ENCODE measurements at places on chromosomes 4 and X. TPM values are rescaled to one million over a fixed set of nuclear protein-coding genes. Genes with fewer than 3 reads are reported as not detected.

DNA sequence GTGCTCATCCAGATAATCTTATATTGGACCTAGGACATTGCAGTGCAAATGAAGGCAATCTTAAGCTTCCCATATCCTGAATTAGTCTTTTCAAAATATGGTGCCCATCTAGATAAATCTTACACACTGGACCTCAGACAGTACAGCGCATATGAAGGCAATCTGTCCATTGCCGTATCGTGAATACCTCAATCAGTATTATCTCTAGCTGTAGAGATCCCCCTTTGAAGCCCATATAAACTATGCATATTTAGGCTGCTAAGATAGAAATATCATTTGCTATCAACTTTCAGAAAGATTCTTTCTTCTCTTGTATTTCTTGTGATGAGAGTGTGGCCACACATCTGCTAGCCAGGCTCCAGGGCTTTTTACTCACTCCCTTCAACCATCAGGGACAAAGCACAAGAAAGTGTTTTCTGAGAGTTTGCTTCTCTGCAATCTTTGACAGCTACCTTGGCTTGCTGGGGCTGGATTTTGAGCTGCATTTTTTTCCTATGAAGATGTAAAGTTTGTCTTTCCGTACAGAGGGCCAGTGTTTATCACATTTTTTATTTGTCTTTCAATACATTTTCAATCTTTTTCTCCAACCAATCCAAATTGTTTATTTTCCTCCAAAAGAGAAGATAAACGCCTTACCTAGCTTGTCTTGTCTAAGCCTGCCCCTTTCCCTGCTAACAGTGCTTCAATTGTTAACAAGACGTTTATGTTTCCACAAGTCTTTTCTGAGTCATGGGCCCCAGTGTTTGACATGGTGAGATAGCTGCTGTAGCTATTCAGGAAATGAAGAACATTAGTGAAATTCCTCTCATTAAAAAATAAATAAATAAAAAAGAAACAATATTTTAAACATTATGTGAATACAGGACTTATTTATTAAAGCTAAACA, 57.6 kb upstream of the FAT1 start:
- H3K4me3 ChIP-seq, result no peak overlapping the region
- no peaks in the 10 kb centered on the region for H3K36me3 ChIP-seq
- no peak for DNase-seq
- H3K27ac ChIP-seq, result no peak overlapping the region

Gene HOPX
- total RNA-seq, result 208 TPM

Gene COL4A6
- total RNA-seq, result not detected

DNA sequence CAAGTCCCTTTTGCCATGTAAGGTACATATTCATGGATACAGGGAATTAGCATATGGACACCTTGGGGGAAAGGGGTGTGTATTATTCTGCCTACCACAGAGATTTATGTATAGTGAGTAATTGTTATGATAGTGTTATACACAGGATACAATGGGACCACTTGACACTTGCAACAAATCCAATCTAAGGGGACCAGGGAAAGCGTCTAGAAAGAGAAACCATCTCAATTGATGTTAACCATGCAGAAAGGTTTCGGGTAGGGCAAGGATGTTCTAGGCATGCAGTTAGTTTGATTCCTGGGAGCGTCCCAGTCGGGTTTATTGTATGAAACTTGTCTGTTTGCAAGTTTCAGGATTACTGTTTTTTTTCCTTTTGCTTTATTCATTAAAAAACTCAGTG, 34.2 kb downstream of the MMRN1 start:
- DNase-seq, result no peak
- H3K4me1 ChIP-seq, result peaks cover 14% of the 10 kb centered on the region
- no peak overlapping the region for H3K27ac ChIP-seq
- peaks cover 4% of the 10 kb centered on the region for H3K27me3 ChIP-seq

DNA sequence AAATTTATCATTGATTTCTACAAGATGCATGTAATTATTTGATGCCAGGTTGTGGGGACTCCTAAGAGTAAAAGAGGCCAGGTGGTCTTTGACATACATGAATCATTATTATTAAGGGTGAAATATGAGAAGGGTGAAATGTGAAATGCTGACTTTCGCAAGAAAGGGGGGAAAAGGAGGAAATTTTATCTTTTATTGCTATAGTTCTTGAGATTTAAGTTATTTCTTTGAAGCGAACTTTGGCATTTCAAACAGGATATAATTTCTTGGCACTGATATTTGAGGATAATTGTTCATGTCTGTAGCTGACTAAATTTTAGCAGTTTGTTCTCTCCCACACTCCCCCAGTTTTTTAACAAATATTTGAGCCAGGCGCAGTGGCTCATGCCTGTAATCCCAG, 80.1 kb downstream of the TMEM131L start:
- H3K4me1 ChIP-seq, result peaks cover 22% of the 10 kb centered on the region
- H3K27me3 ChIP-seq, result no peaks in the 10 kb centered on the region
- H3K36me3 ChIP-seq, result peaks cover 7% of the 10 kb centered on the region
- no peak for DNase-seq
- no peak overlapping the region for H3K4me3 ChIP-seq
- H3K27ac ChIP-seq, result no peak overlapping the region

Gene NUP62CL
- total RNA-seq, result 3.0 TPM

- H3K27ac ChIP-seq, result no peak overlapping the region
- no peak for DNase-seq
- H3K4me3 ChIP-seq, result no peak overlapping the region
- H3K27me3 ChIP-seq, result no peaks in the 10 kb centered on the region
- no peaks in the 10 kb centered on the region for H3K4me1 ChIP-seq
Observed at GRCh38 chr4:27198971-27199370, 338.3 kb downstream of the STIM2 start.

Data from activated CD8-positive, alpha-beta memory T cell treated with anti-CD3 and anti-CD28 coated beads, Interleukin-2, amount 10 ng/mL, durations not matched to agents 7 days and 5 days (primary cell).